ENCODE measurements at places on chromosomes 16 and 17.

DNA sequence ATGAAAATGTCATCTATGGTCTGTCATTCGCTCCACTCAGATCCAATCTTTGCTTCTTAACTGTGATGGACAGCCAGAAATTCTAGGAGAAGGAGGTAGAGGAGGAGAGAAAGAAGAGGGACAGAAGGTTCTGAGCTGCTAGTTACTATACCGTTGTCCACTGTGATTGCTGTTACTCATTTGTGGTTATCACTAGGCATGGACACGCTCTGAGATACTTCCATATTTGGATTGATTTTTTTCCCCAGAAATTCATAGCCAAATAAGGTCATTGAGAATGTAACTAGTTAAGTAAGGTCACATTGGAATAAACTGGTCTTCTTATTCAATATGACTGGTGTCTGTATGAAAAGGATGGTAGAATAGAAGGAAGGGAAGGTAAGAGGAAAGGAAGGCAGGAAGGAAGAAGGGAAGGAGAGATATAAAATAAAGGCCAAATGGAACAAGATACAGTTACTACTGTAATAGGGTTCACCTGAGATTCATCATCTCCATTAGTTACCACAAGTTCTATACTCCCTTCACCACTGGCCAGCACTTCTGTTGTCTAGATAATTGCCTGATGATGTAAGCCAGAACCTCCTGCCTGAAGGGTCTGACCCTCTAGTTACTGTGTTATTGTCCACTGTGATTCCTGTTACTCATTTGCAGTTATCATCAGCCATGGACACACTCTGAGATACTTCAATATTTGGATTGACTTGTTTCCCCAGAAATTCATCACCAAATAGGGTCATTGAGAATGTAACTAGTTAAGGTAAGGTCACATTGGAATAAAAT is 2.9 kb downstream of the KRTAP9-7 start:
- DNase-seq, result no peak

- no peak for DNase-seq
These were observed 2.6 kb downstream of the KIFC3 start for GRCh38 chr16:57799600-57800199.

- no peak for DNase-seq
These were observed 44.4 kb downstream of the YPEL2 start for GRCh38 chr17:59375857-59376256.

DNA sequence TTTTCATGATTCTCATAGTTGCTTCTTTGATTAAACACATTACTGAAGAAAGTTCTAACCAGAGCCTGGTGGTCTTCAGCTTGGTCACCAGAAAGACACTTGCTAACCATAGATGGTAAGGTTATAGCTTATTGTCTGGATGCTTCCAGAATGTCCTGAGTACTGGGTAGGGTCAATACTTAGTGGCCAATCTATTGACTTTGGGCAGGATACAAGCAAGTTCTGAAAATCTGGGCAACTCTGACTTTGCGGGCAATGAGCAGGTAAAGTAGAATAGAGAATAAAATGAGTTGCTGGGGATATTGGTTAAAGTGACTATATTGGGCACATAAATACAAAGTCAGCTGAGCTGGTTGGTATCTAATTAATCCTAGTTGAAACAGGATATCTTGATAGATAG is 63.0 kb downstream of the ABCA8 start:
- no peak for DNase-seq

GRCh38 chr16:1779234-1779701 is 3.1 kb downstream of the SPSB3 start:
- DNase-seq, result no peak

- no peak for DNase-seq
These were observed 686 bp upstream of the MIEF2 start for GRCh38 chr17:18259621-18260331.

DNA sequence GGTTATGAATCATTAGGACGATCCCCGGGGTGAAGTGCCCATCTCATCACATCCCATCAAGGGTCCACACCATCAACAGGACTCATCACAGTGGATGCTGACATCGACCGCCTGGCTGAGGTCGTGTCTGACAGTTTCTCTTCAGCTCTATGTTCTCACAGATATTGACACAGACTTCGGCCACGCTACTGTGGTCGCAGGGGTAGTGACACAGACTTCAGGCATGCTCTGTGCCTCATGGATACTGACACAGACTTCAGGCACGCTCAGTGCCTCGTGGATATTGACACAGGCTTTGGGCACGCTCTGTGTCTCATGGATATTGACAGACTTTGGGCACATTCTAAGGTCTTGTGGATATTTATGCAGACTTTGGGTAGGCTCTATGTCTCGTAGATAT is 50.1 kb downstream of the KLHDC4 start:
- no peak for DNase-seq

DNA sequence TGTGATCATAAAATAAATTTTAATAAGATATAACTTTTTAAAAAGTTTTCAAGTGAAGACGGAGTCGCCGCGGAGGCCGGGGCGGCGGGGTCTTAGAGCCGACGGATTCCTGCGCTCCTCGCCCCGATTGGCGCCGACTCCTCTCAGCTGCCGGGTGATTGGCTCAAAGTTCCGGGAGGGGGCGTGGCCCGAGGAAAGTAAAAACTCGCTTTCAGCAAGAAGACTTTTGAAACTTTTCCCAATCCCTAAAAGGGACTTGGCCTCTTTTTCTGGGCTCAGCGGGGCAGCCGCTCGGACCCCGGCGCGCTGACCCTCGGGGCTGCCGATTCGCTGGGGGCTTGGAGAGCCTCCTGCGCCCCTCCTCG is at the start of gene FOXC2:
Gene FOXC2, plus strand, starts transcription at position 229 of the 365 bp plus-strand sequence. CDS start 507 bp downstream, outside the sequence.
- DNase-seq, result no peak

DNA sequence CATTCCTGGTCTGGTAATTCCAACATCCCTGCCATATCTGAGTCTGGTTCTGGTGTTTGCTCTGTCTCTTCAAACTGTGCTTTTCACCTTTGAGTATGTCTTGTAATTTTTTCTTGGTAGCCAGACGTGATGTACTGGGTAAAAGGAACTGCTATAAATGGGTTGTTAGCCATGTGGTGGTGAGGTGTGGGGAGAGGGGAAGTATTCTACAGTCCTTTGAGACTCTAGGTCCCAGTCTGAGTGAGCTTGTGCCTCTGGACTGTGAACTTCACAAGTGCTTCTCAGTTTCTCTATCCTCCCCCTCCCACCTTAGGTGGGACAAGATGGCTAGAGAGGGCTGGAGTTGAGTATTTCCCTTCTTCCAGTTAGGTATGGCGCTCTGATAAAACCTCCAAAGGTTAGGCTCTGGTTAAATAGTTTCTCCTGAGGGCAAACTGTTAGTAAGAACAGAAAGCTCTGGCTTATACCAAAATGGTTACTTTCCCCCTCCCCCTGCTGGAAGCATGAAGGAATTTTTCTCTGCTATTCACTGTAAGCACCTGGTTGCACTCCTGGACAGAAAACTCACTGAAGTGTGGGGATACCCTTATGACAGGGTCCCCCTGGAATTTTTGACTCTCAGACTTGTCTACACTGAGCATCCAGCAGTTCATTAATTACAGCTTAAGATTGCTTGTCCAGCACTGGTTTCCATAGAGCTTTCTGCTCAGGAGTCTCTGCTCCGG is 87.8 kb downstream of the MARCHF10 start:
- no peak for DNase-seq

DNA sequence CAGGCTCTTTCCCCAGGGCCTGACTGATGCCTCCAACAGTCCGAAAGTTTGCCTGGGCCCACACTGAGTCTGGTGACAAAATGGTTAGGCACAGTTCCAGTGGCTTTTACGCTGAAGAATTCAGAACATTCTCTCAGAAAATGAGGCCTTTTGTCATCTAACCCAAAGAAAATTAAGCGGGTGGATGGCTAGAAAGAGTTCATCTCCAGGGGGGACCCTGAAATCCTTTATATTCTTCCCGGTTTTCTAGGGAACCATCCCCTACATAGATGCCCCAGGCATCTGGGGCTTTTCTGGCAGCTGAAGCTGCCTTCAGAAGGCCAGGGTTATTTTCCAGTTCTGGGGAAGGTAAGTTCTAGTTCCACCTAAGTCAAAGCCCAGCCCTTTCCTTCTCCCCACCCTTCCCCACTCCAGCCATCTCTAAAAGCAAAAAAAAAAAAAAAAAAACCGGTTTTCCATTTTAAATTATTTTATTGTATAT is 2.2 kb downstream of the RASD1 start:
- no peak for DNase-seq

- DNase-seq, result peak; percentile 90
These were observed at the start of gene SKA2 for GRCh38 chr17:59154721-59155438. Gene SKA2, minus strand, starts transcription at chr17:59155186. Its CDS starts 23 bp downstream, at chr17:59155163.

DNA sequence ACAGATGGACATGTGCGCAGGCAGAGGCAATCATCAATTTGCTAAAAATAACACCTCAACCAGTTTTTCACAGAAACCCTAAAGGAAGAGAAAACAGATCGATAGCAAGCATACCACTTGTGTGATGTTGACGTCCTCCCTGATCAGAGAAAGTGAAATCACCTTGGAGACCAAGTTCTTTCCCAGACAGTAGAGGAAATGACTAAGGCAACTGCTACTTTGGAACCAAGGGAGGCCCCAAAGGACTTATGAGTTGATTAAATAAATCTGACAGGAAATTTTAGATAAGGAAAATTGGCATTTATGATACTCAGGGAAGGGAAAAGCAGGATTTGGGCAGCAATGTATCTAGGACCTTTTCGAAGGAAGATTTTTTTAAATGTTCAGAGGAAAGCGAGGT is 267.1 kb upstream of the ASIC2 start:
- DNase-seq, result no peak

DNA sequence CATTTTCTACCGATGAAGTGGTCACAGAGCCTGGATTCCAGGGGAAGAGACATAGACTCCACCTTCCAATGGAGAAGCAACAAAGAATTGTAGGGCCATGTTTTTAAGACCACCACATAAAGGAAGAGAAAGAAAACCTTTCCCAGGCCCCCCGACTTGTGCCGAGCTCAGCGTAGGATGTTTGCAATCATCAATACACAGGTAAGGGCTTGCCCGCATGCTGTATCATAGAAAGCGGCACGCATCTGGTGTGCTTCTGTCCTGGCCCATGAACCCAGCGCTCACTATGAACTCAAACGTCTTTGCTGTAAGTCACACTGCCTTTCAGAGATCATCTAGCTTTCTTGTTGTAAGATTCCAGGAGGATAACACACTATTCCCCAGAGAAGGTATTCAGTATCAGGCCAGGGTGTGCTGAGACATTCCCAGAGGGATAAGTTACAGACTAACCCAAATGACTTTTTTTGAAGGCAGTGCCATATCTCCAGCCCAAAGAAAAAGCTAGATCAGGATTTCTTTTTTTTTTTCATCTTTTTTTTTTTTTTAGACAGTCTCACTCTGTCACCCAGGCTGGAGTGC is 79.5 kb upstream of the RPL38 start:
- no peak for DNase-seq

- DNase-seq, result no peak
These were observed 9.1 kb downstream of the NLE1 start for GRCh38 chr17:35132816-35133550.

DNA sequence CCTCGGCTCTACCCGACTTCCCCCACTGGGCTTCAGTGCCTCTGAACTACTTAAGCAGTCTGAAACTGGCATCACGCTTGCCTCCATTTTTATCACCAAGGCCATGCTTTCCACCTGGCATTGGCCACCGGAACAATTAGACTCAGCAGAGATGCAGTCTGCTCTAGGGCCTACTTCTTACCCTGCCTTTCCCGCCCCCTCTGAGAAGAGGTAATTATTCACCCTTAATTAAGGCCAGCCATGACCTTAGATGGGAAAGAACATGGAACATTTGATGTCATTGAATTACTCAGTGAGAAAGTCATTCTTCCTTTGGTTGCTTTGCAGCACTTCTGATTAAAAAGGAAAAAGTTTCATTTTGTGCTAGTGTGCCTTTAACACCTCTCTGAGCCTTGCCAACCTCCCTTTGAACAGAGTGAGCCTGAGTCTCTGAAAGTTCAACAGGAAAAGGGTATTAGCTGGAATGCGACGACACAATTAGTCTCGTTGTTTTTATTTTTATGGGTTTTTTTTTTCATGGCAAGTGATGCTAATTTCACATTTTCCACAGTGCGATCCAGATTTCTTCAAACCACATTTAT is 60.9 kb upstream of the TNRC6A start:
- DNase-seq, result no peak

GRCh38 chr16:19696328-19696727 is 21.7 kb downstream of the KNOP1 start:
- peak; percentile 23 for DNase-seq

Data from activated T-helper 1 cell treated with anti-CD3 and anti-CD28 coated beads, Interleukin-2, amount 50 U/mL, for 16 hours (primary cell).